Mesendoderm (in vitro differentiated cells): ENCODE measurements at places on chromosomes 11 and 22.

- peak; percentile 68 for DNase-seq
Observed at GRCh38 chr11:113202431-113202830, 112.0 kb upstream of the TTC12 start.

- DNase-seq, result no peak
Observed at GRCh38 chr22:37911697-37912096, 5.6 kb downstream of the MICALL1 start.

DNA sequence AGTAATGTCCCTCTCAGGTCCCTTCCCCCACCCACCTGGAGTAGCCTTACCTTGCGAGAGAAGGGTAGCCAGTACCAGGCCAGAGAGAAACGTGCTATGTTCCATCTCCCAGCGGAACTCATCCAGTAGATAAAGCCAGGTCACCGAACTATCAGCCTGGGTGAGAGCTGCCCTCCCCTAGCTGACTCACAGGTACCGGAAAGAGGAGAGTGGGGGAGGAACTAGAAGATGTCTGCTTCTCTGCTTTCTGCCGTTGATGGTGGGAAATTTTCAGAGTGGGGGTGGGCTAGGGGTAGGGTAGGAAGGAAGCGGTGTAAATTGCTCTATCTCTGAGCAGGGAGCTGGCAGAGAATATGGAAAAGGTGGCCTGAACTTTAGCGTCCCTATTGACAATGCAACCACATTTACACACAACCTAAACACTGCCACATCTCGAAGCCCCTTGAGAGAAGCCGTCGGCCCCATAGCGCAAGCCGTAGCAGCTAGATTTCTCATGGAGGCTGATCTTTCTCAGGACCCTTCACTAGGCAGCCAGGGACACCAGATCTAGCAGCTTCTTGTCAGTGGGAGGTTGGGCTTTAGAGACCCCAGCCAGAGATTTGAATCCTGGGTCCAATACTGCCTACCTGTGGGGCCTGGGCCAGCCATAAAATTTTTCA is at the start of gene CD3D:
Gene CD3D (minus strand): TSS at position 203 of the 659 bp plus-strand sequence. CDS start 98 bp downstream, at position 105.
- peak; percentile 19 for DNase-seq

DNA sequence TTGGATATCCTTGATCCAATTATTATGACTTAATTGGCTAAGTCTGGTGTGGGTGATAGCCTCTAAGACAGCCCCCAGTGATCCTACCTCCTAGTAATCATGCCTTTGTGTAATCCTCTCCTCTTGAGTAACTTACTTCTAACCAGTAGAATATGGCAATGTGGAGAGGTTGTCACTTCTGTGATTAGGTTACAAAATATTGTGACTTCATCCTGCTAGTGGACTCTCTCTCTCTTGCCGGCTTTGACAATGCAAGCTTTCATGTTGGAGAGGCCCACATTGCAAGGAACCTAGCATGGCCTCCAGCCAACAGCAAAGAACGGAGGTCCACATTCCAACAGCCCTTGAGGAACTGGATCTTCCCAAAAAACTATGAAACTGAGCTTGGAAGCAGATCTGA is 19.5 kb downstream of the YPEL4 start:
- no peak for DNase-seq

DNA sequence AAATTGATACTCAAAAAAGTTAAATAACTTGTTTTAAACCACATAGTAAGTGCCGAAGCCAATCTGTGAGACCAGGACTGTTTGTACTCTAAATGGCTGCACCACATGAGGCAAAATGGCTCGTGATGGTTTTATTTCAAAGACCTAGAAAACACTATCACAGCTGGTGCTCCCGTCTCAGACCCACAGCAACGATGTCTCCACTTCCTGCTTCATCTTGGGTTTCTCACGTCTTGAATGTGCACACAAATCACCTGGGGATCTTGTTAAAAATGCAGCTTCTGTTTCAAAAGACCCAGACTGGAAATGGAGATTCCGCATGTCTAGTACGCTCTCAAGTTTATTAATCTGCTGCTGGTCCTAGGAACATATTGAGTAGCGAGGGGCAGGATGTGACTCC is 1.2 kb downstream of the CD3E start:
- no peak for DNase-seq

DNA sequence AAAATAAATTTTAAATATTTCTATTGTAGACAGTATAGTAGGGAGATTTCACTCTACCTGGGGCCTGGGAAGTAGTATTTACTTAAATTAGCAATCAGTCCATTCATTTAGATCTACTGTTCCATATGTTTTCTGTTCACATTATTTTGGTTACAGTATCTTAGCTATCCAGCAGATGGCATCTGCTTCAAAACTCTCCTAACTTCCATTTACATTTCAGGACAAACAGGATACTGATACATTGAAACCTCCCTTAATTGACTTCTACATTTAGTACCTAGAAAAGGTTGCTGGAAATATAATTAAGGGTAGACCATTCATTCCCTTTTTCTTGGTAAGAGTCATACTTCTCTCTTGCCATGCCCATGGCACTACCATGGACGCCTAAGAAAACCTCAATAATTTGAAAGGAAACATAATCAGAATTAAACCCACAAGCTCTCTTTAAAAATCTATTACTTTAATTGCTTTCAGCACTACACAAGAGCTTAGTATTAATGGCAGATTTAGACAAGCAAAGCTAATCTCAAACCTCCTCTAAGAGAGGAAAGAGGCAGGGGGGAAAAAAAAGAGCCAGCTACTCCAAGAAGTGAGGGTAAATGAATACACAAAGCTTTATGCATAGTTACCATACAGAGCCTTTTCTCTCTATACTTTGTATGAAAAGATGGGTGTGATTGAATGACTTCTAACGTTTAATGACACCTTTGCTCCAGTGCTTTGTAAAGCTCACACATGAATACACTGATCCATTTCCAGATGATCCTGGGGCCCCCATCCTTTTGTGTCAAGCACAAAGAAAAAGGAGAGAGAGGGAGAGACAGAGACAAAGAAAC is 131.2 kb upstream of the MTMR2 start:
- DNase-seq, result peak; percentile 71

- no peak for DNase-seq
Observed at GRCh38 chr11:17767914-17768313, 33.3 kb downstream of the KCNC1 start.

DNA sequence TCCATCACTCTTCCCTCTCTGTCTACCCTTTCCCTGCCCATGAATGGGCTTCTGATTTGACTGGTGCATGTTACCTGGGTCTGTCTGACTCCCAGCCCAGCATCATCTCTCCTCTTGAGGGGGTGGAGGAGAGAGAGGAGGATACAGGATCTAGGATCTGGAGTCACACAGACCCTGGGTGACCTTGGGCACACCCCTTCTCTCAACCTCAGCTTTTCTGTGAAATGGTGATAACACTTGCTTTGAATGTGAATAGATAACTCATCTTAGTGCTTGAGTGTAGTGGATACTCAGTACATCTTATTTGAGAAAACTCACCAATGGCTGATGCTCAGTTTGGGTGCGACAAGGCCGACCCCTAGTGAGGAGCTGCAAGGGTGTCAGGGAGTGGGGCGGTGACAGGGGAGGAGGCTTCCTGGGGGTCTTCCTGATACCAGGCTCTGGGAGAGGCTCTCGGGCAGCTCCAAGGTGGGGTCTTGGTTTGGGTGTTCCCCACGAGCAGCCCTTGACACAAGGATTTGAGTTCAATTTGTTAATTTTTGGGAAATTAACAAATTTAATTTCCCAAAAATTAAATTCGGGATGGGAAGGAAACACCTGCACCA is 9.0 kb downstream of the INCENP start:
- DNase-seq, result no peak

- peak; percentile 34 for DNase-seq
Observed at GRCh38 chr11:93537049-93537448, 6.1 kb downstream of the SMCO4 start.

DNA sequence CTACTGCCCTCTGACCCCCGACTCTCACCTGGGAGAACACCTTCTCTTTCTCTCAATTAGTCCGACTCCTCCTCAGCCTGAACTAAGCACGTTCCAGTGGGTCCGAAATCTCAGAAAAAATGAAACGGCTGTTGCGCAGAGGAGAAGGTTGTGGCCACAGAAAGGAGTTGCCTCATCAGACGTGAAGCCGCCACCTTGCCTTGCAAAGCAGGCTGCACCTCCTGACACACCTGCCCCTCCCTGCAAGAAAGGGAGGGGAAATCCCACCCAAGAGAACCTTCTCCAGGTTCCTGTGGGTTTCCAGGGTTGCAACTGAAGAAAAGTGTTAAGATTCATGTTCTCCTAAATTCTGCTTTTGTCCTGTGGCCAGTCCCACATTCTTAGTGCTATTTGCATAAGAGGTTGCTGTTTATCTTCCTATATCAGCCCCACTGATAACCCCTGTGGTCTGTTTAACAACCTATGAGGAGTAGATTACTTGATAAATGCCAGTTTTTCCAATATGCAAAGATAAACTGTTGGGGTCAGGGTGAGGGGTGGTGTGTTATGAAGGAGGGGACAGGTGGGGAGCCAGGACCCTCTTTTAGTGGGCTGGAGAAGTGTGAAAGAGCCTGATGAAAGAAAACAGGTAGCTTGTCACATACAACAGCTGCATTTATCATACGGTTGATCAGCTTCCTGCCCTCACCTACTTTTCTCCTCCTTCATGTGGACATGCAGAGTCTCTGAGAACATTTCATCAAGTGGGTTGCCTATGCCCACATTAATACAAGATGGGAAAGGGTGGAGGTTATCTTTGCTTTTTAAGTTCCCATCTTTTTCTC is 18.2 kb downstream of the ZBTB16 start:
- DNase-seq, result peak; percentile 88

DNA sequence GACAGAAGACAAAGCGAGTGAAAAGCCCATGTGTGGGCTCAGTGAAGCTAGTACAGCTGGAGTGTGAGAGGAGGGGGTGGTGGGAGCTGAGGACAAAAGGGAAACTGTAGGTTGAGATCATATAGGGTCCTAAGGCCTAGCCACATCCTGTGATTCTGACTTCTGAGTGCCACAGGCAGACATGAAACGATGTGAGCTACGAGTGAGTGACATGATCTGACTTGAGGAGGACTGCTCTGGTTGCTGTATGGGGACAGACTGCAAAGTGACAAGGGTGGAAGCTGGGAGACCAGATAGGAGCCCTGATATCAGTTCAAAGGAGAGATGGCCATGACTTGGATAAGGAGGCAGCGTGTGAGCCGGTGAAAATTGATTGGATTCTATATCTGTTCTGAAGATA is 85.4 kb downstream of the MICAL2 start:
- DNase-seq, result peak; percentile 71

GRCh38 chr22:27801202-27801615 is 347 bp downstream of the MN1 start:
- peak; percentile 62 for DNase-seq

GRCh38 chr22:43706151-43706550 is 106.0 kb downstream of the EFCAB6 start:
- peak; percentile 16 for DNase-seq

GRCh38 chr11:125343718-125344131 is 152.3 kb downstream of the FEZ1 start:
- DNase-seq, result peak; percentile 54

GRCh38 chr11:12868315-12869073 is 140.6 kb upstream of the RASSF10 start:
- DNase-seq, result peak; percentile 48

- DNase-seq, result no peak
Observed at GRCh38 chr11:57276169-57276970, 39.3 kb upstream of the APLNR start.

- DNase-seq, result no peak
Observed at GRCh38 chr11:70886676-70887541, 365.5 kb downstream of the SHANK2 start.

GRCh38 chr11:30445056-30445455 is 122.2 kb downstream of the ARL14EP start:
- peak; percentile 40 for DNase-seq

GRCh38 chr11:102900346-102900745 is 25.6 kb upstream of the MMP12 start:
- no peak for DNase-seq

- no peak for DNase-seq
Observed at GRCh38 chr22:23216461-23217170, 36.3 kb downstream of the BCR start.

- DNase-seq, result peak; percentile 23
Observed at GRCh38 chr22:43823353-43823908, 11.3 kb upstream of the EFCAB6 start.

DNA sequence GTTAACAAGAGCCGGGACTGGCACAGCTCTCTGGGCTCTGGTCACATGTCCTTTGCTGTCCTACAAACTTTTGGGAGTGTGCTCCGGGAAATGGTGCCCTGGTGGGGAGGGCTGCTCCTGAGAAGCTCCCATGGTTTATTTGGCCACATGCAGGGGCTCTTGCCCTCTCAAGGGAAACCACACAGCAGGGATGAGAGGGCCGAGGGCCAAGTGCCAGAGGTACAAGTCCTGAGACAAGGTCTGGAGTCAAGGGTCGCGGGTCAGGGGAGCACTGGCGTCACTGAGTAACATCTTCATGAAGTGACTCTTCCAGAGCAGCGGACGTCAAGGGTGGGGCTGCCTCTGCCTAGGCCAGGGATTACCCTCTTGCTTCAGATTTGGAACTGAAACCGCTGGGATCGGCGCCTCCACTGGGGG is 1160.6 kb downstream of the TBC1D22A start:
- no peak for DNase-seq

GRCh38 chr11:115201111-115201792 is 303.0 kb downstream of the CADM1 start:
- no peak for DNase-seq

DNA sequence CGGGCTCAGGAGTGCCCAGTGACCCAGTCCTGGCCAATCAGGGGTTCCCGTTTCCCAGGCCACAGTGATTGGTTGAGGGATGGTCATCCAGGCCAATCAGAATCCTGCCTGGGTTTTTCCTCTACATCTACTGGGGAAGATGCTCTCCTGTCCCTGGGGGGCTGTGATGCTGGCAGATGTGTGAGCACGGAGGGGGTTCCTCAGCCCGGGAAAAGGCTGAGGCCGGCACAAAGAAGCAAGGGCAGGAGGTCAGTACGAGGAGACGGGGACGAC is 171.2 kb downstream of the CTTN start:
- no peak for DNase-seq

DNA sequence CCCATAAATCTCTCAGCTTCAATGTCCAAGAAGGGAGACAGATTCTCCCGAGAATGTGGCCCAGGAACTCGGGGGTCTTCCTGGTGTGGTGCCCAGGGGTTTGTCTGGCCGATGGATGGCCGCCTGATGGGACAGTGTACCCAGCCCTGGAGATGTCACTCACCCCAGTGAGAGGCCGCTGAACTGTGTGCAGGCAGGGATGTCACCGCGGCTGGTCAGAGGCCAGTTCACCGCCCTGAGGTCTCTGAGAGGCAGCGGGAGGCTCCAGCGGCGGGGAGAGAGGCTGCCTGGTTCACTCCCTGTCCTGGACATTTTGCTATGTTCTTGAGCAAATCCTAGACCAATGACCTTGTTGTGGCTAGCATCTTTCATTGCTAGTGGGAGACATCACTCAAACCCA is 1349.5 kb downstream of the BRD1 start:
- DNase-seq, result no peak

GRCh38 chr11:74370123-74370522 is 28.1 kb downstream of the PGM2L1 start:
- no peak for DNase-seq

DNA sequence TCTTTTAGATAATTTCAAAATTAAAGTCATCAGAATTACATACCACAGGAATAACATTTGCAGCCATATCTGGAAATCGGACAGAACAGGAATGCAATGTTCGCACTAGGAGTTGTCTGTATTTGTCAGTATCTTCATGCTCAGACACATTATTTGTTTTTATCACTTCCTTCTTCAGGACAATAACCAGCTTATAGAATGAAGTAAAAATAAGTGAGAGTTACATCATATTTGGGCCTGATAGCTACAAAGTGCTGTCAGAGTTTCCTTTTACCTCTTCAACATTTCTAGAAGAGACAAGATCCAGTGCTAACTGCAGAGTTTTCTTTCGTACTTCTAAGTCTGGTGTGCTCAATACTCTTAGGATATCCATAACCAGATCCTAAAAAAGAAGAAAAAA is 18.9 kb downstream of the COPB1 start:
- no peak for DNase-seq
